ENCODE measurements at places on chromosomes 16 and 17.

DNA sequence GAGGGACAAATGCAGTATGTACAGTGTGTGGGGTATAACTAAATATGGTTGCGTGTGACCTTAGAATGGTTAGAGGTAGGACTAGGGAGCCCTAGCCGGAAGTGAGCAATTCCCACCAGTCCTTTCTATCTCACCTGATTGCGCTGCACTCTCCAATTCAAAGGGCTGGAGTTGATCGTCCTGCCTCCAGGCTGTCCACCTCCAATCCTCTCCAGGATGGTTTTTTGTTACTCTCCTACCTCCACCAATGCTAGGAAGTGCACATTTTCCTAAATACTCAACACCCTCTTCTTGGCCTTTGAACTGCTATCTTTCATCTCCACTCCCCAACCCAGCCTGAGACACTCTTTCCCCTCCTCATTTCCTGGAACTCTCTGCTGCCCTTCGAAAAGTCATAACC, 181.7 kb upstream of the ASIC2 start:
- DNase-seq = no peak

DNA sequence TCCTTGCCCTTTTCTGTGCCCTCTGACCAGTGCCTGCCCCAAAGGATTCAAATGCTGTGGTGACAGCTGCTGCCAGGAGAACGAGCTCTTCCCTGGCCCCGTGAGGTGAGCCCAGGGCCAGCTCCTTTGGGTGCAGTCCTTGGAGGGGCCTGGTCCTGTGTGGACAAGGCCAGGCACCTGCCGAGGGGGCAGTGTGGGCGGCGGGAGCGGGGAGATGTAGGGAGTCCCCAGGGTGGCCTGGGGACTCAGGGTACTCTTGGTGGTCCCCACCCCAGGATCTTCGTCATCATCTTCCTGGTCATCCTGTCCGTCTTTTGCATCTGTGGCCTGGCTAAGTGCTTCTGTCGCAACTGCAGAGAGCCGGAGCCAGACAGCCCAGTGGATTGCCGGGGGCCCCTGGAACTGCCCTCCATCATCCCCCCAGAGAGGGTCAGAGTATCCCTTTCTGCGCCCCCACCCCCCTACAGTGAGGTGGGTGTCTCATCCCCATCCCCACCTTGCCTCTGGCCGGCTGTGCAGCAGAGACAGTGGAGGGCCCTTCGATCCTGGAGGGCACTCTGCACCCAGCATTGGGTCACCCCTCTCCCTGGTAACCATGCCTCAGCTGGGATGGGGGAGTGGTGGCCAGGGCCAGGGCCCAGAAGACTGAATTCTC, 4.4 kb downstream of the TMEM92 start:
- DNase-seq = no peak

DNA sequence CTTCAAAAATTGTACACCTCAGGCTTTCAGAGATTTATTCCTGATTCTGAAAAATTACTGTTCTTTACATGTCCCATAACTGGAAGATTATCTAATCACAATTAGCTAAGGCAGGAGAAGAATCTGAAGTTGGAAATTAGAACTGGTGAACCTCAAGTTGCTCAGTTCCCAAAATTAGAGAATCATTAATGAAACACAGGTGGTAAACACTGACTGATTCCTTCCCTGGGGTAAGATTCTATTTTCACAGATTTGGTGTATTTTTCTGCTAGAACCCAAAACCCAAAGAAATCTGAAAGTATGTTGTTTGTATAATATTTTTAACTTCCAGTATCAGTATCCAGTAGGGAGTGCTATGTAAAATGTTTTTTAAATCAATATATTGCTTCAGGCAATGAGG, 25.7 kb downstream of the PHKB start:
- no peak for DNase-seq

GRCh38 chr17:16491131-16491702, 776 bp downstream of the LRRC75A start:
- no peak for DNase-seq

- peak; percentile 29 for DNase-seq
Measured at GRCh38 chr17:49783071-49783715, 5.3 kb upstream of the KAT7 start.

Data from AG10803 (cell line).